Activated T-cell treated with anti-CD3 and anti-CD28 coated beads, Interleukin-2, amount 50 U/mL, for 72 hours (primary cell): ENCODE measurements at places on chromosomes 5 and 9.

GRCh38 chr5:98768160-98768959, 5.1 kb upstream of the RGMB start:
- H3K27ac ChIP-seq, result no peak overlapping the region
- H3K36me3 ChIP-seq, result no peaks in the 10 kb centered on the region
- peaks cover 55% of the 10 kb centered on the region for H3K27me3 ChIP-seq
- peak; percentile 46 for DNase-seq

- peaks cover 12% of the 10 kb centered on the region for H3K36me3 ChIP-seq
- H3K27me3 ChIP-seq, result no peaks in the 10 kb centered on the region
- H3K4me1 ChIP-seq, result peaks cover 21% of the 10 kb centered on the region
- no peak for DNase-seq
- H3K27ac ChIP-seq, result no peak overlapping the region
Observed at GRCh38 chr5:75348241-75348640, 11.2 kb downstream of the HMGCR start.

GRCh38 chr5:150583541-150584225, 56.8 kb upstream of the SYNPO start:
- peaks cover 7% of the 10 kb centered on the region for H3K27me3 ChIP-seq
- no peak overlapping the region for H3K27ac ChIP-seq
- no peaks in the 10 kb centered on the region for H3K36me3 ChIP-seq
- no peak for DNase-seq
- H3K4me1 ChIP-seq, result no peaks in the 10 kb centered on the region
- H3K4me3 ChIP-seq, result no peak overlapping the region

DNA sequence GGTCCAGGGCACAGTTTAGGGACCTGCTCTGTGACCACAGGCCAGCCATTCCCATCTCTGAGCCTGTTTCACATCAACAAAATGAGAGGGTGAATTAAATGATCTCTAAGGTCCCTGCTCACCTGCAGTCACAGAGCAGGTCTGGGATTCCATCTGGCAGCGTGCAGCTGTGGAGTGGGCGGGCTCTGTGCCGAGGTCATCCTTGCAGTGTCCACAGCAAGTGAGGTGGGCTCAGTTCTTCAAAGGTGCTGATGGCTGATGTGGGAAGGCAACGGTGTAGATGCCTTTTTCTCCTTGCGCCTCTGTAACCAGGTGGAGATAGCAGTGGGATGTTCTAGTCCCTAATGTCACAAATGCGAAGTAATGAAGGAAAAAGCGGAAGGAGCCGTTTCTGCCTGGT, 11.9 kb downstream of the OR2V1 start:
- no peaks in the 10 kb centered on the region for H3K36me3 ChIP-seq
- H3K4me3 ChIP-seq, result no peak overlapping the region
- no peak overlapping the region for H3K27ac ChIP-seq
- peaks cover 12% of the 10 kb centered on the region for H3K4me1 ChIP-seq
